ENCODE measurements at places on chromosomes 2 and 18. TPM values are rescaled to one million over a fixed set of nuclear protein-coding genes. Genes with fewer than 3 reads are reported as not detected.

DNA sequence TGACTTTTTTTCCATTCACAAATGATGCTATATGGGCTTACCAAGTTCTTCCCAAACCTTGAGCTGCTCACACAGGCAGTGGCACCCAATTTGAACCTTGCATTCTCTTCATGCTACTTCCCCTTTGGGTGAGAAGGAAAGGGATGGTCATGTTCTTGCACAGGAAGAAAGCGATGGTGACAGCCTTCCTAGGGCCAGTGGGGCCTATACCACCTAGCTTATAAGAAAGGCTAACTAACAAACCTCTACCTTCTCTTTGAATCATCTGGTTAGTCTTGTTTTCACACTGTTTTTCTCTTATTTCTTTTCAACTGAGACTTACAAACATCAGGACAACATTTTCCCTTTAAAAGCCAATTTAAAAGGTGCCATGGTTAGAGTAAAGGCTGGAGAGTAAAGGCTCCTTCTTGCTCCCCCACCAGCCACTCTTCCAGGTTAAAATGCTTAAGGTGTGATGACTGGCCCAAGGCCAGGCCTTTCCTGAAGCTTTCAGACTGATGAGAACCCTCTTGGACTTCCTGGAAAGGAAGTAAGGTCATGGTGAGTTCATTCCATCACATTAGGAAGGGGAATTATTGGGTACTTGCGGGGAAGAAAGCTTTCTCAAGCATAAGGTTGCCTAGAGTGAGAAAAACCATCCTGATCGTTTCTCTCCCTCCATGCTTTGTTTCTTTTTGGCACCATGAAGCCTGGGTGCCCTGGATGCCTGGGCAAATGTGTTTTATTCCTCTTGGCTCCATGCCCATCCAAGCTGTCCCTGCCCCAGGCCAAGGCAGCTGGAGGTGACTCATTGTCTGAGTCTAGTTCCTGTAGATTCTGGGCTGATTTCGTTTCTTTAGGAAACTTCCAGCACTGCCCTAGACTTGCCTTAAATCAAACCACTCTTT lies 41.4 kb upstream of the ITGB6 start:
- DNase-seq: peak; percentile 81
- H3K27me3 ChIP-seq: no peaks in the 10 kb centered on the region
- H3K4me3 ChIP-seq: no peak overlapping the region
- H3K36me3 ChIP-seq: no peaks in the 10 kb centered on the region
- peaks cover 7% of the 10 kb centered on the region for H3K4me1 ChIP-seq

- peaks cover 15% of the 10 kb centered on the region for H3K4me1 ChIP-seq
- peaks cover 7% of the 10 kb centered on the region for H3K36me3 ChIP-seq
- peak; percentile 69 for DNase-seq
- H3K27me3 ChIP-seq: no peaks in the 10 kb centered on the region
- peak overlapping the region; percentile 42 for H3K27ac ChIP-seq
Measured at GRCh38 chr18:13036622-13037320, 45.6 kb downstream of the CEP192 start.

DNA sequence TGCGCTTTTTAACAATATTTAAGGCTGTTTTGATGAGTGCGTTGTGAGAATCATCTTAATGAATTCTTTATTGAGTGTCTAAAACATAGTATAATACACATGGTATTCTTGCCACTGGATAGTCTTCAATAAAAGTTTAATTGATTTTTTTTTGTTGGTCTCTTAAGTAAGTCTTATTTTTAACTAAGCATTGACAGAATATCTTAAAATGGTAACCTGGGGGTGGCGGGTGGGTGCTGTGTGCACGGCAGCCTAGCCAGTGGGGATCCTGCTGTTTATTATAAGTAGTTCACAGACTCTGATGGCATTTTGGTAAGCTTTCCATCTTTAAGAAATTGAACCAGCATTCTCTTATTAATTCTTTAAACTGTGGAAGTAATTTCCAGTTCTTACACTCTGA lies 6.0 kb downstream of the SOX11 start:
- no peaks in the 10 kb centered on the region for H3K36me3 ChIP-seq
- H3K27me3 ChIP-seq: no peaks in the 10 kb centered on the region
- peaks cover 2% of the 10 kb centered on the region for H3K4me1 ChIP-seq
- H3K4me3 ChIP-seq: no peak overlapping the region
- DNase-seq: no peak
- H3K27ac ChIP-seq: no peak overlapping the region

- H3K27ac ChIP-seq: no peak overlapping the region
- H3K27me3 ChIP-seq: peaks cover 9% of the 10 kb centered on the region
- no peaks in the 10 kb centered on the region for H3K36me3 ChIP-seq
Measured at GRCh38 chr2:136015699-136016098, 30.3 kb upstream of the DARS1 start.

DNA sequence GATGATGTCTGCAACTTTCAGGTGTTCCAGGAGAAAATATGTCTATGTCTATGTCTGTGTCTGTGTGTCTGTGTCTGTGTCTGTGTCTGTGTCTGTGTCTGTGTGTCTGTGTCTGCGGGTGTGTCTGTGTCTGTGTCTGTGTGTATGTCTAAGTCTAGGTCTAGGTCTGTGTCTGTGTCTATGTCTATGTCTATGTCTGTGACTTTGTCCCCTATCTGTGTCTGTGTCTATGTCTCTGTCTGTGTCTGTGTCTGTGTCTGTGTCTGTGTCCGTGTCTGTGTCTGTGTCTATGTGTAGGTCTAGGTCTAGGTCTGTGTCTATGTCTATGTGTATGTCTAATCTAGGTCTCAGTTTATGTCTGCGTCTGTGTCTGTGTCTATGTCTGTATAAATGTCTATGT lies 10.5 kb downstream of the IL1R2 start:
- no peak overlapping the region for H3K27ac ChIP-seq
- H3K27me3 ChIP-seq: peaks cover 19% of the 10 kb centered on the region
- no peak for DNase-seq
- no peaks in the 10 kb centered on the region for H3K4me1 ChIP-seq

DNA sequence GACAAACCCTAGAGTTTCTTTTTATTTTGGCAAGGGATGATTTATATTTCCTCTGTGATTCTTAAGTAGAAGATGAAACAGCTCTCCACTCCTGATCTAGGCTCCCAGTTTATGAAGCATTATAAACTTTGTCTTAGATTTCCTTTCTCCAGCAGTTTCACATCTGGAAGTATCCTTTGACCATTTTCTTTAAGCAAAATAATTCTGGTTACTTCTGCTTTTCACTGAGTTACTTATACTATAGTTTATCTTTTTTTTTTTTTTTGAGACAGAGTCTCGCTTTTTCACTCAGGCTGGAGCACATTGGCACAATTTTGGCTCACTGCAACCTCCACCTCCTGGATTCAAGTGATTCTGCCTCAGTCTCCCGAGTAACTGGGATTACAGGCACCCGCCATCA lies 45.5 kb downstream of the KCMF1 start:
- peaks cover 23% of the 10 kb centered on the region for H3K4me1 ChIP-seq
- H3K27me3 ChIP-seq: no peaks in the 10 kb centered on the region
- DNase-seq: peak; percentile 36
- H3K4me3 ChIP-seq: no peak overlapping the region
- peak overlapping the region; percentile 35 for H3K27ac ChIP-seq
- peaks cover 2% of the 10 kb centered on the region for H3K36me3 ChIP-seq

DNA sequence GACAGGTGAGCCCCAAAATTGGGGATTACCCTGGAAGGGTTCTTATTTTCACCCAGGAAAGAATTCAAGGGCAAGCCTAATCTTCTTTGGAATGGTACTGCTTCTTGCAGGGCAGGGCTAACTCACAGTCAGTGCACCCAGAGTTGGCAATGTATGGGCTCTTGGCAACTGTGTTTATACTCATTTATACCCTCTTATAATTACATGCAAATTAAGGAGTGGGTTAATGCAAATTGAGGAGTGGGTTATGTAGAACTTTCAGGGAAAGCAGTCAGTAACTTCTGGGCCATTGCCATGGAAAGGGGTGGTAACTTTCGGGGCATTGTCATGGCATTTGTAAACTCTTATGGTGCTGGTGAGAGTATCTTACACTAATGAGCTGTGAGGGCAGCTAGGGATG lies 59.2 kb downstream of the SERPINB8 start:
- H3K27ac ChIP-seq: no peak overlapping the region
- no peaks in the 10 kb centered on the region for H3K4me1 ChIP-seq
- H3K27me3 ChIP-seq: no peaks in the 10 kb centered on the region
- H3K36me3 ChIP-seq: no peaks in the 10 kb centered on the region
- no peak for DNase-seq

DNA sequence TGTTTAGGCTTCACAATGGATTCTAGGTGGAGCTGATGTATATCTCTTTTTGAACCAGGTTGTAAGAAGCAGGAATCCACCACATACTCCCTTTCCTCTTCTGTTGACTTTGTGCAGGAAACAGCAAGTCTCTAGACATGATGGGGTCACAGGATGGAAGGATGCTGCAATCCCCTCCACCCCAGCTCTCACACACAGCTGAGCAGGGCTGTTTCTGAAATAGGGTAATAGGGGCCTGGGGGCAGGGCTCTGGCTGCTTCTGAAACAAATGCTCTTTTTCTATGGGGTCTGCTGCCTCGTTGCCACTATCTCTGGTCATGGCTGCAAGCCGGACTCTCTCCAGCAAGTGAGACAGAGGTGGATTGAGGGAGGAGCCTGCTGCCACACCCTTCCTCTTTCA lies 148.9 kb downstream of the SOX11 start:
- no peaks in the 10 kb centered on the region for H3K4me1 ChIP-seq
- H3K4me3 ChIP-seq: no peak overlapping the region

DNA sequence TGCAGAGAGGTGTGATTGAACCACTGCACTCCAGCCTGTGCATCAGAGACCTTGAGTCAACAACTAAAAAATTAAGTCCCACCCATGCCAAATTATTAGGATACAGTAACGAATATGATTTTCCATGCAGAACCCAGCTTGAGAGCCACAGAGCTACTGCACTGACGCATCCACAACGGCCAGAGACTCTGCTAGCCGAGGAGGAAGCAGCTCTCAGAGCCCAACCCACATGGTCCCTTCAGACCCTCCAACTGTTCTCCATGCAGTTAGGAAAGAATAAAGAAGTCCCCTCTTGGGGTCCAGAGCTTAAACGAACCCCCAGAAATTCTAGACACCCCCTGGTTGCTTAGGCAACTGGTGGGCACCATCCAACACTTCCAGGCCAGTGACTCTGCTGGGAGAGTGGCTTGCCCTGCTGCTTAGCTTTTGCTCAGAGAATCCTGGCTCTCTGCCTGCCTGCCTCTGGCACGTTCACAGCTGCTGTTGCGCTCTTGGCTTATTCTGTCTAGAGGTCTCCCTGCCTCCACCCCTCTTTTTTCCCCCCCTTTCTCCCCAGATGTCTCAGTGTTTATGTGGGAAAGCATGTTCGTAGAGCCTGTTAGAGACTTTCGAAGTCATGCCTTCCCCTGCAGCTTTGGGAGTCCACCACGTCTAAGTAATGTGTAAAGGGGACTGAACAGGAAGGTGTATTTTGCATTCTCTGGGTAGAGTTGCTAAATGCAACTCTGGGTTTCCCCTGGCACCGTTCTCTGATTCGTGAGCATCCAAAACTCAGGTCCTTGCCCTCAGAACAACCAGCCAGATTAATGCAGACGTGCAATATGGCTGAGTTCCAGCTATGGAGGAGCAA lies 26.0 kb upstream of the SP3 start:
- H3K36me3 ChIP-seq: no peaks in the 10 kb centered on the region
- H3K4me3 ChIP-seq: no peak overlapping the region
- peaks cover 4% of the 10 kb centered on the region for H3K27me3 ChIP-seq
- peak; percentile 89 for DNase-seq

DNA sequence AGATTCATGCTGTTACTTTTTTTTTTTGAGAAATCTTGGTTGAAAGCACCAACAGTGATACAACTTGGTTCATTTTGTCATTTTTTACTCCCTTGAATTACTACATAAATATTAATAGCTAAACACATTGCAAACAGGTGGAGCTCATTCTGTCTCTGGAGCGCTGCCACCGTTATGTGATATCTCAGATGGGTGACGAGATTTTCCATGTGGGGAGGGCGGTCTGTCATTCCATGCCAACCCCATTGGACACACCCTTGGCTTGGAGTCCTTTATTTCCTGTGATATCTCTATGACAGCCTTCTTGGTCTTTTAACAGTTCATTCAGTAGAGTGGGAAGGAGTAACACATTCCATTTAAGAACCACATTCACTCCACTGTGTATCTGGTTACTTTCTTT lies 794.8 kb downstream of the SATB2 start:
- no peaks in the 10 kb centered on the region for H3K4me1 ChIP-seq
- H3K27ac ChIP-seq: no peak overlapping the region
- DNase-seq: no peak
- H3K36me3 ChIP-seq: no peaks in the 10 kb centered on the region
- H3K4me3 ChIP-seq: no peak overlapping the region

DNA sequence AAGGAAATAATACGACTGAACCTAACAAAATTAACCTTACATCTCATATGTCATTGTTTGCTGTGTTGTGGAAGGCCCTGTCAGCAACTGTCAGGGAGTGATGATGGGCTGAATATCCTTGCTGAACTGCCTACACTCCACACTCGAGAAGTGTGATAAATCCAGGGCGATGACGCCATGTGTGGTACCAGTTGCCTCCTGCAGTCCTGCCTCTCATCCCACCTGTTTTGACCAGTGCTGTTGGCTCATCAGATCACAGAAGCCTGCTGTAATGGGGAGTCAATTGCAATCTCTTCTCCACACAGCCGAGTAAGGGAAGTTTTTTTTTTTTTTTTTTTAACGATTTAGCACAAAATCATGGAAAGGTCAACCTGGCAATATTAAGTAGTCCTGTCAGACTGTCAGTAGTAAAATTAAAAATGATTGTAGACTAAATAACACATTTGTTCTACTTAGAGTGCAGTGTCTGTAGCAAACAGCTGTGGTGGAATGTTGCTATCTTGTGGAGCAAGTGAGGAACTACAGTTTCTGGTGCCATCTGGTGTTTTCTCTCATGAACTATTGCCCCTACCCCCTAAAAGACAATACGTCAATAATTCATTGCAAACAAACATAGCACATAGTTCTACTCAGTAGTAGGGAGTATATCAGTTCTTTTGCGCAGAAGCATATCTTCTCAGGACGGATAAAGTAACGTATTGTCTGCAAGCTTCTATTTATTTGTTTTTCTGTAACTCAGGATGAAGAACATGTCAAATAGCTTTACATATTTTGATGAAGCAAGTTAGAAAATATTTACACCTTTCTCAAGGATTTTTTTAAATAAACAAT lies 347.6 kb downstream of the CTNNA2 start:
- no peaks in the 10 kb centered on the region for H3K4me1 ChIP-seq
- no peaks in the 10 kb centered on the region for H3K36me3 ChIP-seq
- peak; percentile 21 for DNase-seq
- no peaks in the 10 kb centered on the region for H3K27me3 ChIP-seq
- H3K4me3 ChIP-seq: no peak overlapping the region
- no peak overlapping the region for H3K27ac ChIP-seq

The OST4 gene
- 386 TPM for total RNA-seq

The CASP10 gene
- total RNA-seq: 0.28 TPM

The MRPL44 gene
- 20.1 TPM for total RNA-seq

The AMER3 gene
- not detected for total RNA-seq

Measured in IMR-90 (cell line).